Forelimb muscle (tissue), 1 donor: ENCODE measurements at places on chromosomes 16 and 17. TPM values are rescaled to one million over a fixed set of nuclear protein-coding genes. Genes with fewer than 3 reads are reported as not detected.

- no peak for DNase-seq
Observed at GRCh38 chr16:77896415-77897128, 108.2 kb downstream of the VAT1L start.

DNA sequence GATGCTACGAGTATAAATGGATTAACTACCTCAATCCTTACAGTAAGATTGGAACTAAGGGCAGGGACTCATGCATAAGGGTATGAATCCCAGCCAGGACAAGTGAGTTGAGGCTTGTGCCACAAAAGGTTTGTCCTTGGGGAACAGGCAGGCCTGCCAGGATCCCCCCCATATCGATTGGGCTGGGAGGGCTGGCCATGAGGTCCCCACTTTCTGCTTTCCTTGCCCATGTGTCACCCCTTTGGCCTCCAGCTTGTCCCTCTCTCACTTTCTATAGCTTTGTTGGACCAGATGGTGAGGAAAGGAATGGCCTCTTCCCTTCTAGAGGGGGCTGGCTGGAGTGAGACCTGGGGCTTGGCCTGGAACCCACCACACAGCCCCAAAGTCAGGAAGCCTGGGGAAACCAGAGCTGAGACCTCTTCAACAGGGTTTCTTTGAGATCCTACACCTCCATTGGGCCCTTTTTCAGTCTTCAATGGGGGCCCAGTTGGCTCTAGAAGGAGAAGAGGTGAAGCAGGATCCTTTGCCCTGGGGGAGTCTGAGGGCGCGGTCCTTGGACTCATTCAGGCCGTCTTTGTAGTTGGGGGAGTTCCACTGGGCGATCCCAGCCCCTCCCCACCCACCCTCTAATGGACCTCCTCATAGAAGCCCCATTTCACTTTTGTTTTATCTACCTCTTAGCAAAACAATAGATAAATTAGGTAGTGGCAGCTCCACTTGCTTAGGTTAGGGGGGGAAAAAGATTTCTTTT, 57.3 kb downstream of the IGF2BP1 start:
- DNase-seq = no peak

DNAAF8 gene
- 0.63 TPM for polyA plus RNA-seq

DNA sequence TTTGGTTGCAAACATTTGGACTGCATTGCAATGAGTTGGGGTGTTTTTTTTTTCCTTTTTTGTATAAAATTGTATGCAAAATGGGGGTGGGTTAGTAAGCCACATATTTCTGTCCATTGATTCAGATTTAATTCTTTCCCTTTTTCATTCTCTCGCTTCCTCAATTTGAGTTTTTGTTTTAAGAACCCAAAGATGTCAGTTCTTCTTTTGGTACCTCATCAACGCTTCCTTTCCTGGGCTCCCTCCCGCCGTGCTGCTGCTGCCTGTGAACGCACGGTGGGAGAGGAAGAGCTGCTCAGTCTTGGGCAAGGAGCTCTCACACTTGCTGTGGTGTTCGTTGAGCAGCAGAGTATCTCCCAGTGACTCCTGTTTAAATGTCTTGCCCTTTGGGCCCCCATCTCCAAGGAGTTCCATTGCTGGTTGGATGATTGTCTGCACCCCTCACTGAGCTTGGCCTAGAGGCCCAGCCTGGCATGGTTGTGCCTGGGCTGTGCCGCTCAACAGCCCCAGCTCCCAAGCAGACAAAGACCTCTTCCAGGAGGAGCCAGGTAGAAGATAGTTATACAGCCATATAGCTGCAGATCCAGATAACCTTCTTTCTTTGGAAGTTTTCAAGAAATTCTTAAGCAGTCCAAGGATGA, 13.6 kb downstream of the UBFD1 start:
- no peak for DNase-seq

DNA sequence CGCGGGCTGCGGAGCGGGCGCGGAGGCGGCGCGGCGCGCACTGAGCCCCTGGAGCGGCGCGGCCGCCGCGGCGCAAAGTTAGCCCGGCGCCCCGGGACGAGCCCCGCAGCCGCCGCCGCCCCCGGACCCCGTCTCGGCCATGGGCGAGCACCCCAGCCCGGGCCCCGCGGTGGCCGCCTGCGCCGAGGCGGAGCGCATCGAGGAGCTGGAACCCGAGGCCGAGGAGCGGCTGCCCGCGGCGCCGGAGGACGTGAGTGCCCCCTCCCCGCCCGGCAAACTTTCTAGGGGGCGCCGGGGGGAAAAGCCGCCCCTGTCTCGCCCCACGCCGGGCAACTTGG, 388 bp downstream of the RHBDL3 start:
- DNase-seq = no peak

NLGN2 gene
- polyA plus RNA-seq = 24.5 TPM

- no peak for DNase-seq
Observed at GRCh38 chr16:34743115-34743514, 1283.7 kb downstream of the TP53TG3F start.

DNA sequence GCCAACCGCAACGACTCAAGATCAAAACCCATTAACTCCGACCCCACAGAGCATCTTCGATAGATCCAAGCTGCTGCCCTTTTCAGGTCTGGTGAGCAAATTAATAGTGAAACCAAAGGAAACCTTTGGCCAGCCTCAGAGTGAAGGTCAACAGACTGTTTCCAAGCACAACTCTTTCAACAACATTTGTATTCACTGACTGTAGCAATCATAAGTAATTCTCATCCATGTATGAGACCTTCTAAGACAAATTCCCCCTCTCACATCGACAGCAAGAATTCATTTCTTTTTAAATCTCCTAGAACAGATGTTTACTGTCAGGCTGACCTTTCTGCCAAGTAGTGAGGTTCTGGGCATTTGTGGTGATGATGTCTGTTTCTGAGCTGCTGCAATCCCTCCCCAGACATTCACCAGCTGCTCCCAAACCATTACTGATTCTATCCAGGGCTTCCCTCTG, 64.2 kb downstream of the SLC39A11 start:
- DNase-seq = no peak

FOXC2 gene
- 0.57 TPM for polyA plus RNA-seq

- DNase-seq = peak; percentile 34
Observed at GRCh38 chr17:5526821-5527598, 40.6 kb downstream of the MIS12 start.

NUDT7 gene
- polyA plus RNA-seq = 7.5 TPM

CLEC19A gene
- 0.16 TPM for polyA plus RNA-seq

DNA sequence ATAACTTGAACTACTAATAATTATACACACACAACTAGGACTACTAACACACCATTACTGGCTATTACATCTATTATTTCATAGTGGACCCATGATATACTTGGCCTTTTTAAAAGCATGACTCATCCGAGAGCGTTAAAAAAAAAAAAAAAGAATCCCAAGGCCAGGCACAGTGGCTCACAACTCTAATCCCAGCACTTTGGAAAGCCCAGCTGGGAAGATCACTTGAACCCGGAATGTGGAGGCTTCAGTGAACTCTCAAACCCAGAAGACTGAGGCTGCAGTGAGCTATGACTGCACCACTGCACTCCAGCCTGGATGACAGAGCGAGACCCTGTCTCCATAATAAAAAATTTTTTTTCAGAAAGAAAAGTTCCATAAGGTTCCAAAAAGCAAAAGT, 3.1 kb downstream of the GLG1 start:
- no peak for DNase-seq

SLC16A6 gene
- polyA plus RNA-seq = 0.57 TPM

GRCh38 chr16:80695020-80695419, 109.4 kb downstream of the CDYL2 start:
- no peak for DNase-seq

DNA sequence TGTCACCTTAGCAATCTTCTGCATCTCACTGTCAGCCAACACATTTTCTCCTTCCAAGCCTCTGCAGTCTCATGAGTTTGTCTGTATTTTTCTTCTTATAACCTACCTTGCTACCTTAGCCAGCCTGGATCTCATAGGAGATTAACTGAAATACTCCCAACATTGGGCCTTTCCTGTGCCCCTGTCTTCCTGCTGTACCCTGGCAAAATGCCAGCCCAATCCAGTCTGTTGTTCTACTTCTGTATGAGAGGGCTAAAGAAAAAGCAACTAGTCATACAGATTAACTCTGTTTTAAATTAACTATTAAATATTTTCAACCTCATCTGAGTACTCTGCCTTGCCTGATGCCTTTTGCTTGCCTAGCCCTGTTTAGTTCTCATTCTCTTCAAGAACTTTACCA, 18.4 kb downstream of the GOSR1 start:
- DNase-seq = no peak

CTRB1 gene
- 0.30 TPM for polyA plus RNA-seq

DRC7 gene
- 0.28 TPM for polyA plus RNA-seq

FN3KRP gene
- 31.0 TPM for polyA plus RNA-seq

DNA sequence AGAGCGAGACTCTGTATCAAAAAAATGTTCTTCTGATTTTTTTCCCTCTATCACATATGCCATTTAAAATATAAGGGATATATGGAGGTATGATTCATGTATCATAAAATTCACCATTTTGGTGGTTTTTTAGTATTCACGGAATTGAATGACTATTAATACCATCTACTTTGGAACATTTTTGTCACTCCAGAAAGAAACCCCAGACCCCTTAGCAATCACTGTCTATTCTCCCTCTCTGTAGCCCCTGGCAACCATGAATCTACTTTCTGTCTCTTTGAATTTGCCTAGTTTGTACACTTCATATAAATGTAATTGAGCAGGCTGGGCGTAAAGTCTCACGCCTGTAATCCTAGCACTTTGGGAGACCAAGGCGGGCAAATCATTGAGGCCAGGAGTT, 75.9 kb downstream of the PRKCA start:
- DNase-seq = no peak

CTRL gene
- polyA plus RNA-seq = 4.3 TPM

GRCh38 chr16:17395849-17396480, 74.8 kb downstream of the XYLT1 start:
- no peak for DNase-seq

AGRP gene
- polyA plus RNA-seq = not detected

- no peak for DNase-seq
Observed at GRCh38 chr16:85381738-85382592, 231.2 kb upstream of the GSE1 start.

- no peak for DNase-seq
Observed at GRCh38 chr16:426906-427249, 1.4 kb downstream of the RAB11FIP3 start.

GRCh38 chr16:63453261-63453660, 1417.0 kb upstream of the CDH8 start:
- no peak for DNase-seq
